SW480 (cell line): ENCODE measurements at places on chromosomes 2 and 18.
A peak's percentile ranks its signal among the peaks of the same experiment; 100 is the strongest.

DNA sequence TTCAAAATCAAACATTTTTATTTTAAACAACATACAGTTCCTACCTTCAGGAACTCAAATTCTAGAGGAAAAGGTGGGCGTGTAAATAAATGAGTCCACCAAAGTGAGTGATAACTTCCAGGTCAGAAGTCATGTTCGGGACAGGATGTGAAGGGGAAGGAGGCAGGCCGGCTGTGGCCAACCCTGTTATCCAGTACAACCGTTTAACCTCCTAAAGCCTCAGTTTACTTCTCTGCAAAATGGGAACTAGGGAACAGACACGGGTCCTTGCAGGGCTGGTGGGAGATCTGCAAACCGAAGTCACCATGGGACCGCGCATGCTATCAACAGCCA lies 373 bp downstream of the EIPR1 start:
- peak; percentile 49 for DNase-seq

GRCh38 chr2:185522472-185522871 lies 216.1 kb upstream of the FSIP2 start:
- no peak for DNase-seq

DNA sequence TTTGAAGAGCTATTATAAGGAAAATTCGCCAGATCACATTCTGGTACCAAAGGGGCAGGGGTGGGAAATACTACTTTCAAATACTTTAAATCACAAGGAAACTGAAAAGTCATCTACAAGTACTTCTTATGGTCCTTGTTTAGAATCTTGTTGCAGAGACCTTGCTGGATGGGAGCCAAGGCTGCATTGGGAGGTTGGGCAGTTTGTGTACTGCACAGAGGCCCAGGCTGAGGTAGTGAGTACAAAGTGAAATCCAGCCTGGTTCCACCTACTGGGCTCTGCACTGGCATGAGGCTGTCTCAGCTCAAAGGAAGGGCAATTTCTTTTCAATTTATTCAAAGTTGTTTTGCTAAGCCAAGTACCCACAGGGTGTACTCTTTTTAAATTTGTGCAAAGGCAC lies 140.3 kb upstream of the DLX2 start:
- DNase-seq: no peak

GRCh38 chr2:165594231-165594934 lies 124.9 kb downstream of the CSRNP3 start:
- no peak for DNase-seq

- no peak for DNase-seq
These were observed 325.4 kb downstream of the SPAG16 start for GRCh38 chr2:213609570-213610170.
